Foreskin keratinocyte (primary cell): ENCODE measurements at places on chromosomes 5 and 9. TPM values are rescaled to one million over a fixed set of nuclear protein-coding genes. Genes with fewer than 3 reads are reported as not detected.

Gene KIF20A
- 25.6 and 34.4 TPM in 2 replicates for polyA plus RNA-seq

Gene MYMK
- not detected in 2 replicates for polyA plus RNA-seq

Gene OR1N1
- not detected in 2 replicates for polyA plus RNA-seq

Gene F2RL2
- 0.06 TPM in 1 of 2 replicates, not detected in the other for polyA plus RNA-seq

Gene GDNF
- 0.62 and 1.1 TPM in 2 replicates for polyA plus RNA-seq

Gene KCNIP1
- polyA plus RNA-seq: not detected in 2 replicates

Gene SLC6A7
- polyA plus RNA-seq: not detected in 2 replicates

Gene EIF4EBP3
- 10.4 and 11.6 TPM in 2 replicates for polyA plus RNA-seq

Gene GRIA1
- polyA plus RNA-seq: 0.04 and 0.09 TPM in 2 replicates

Gene SSNA1
- 174 and 179 TPM in 2 replicates for polyA plus RNA-seq

Gene MACROH2A1
- polyA plus RNA-seq: 192 and 224 TPM in 2 replicates

Gene KIF12
- 1.7 and 2.4 TPM in 2 replicates for polyA plus RNA-seq

Gene PCDHB9
- polyA plus RNA-seq: not detected in 2 replicates

Gene CARD9
- polyA plus RNA-seq: 0.17 and 0.32 TPM in 2 replicates

Gene BBLN
- polyA plus RNA-seq: 52.7 and 83.9 TPM in 2 replicates

Gene ENHO
- polyA plus RNA-seq: 0.10 and 0.13 TPM in 2 replicates

Gene KIF24
- 1.7 and 2.1 TPM in 2 replicates for polyA plus RNA-seq

Gene TAS2R1
- polyA plus RNA-seq: not detected in 2 replicates

Gene PRR16
- polyA plus RNA-seq: not detected in 2 replicates

Gene PCDHGA4
- 0.02 TPM in 1 of 2 replicates, not detected in the other for polyA plus RNA-seq

Gene IL13
- not detected in 2 replicates for polyA plus RNA-seq

Gene CHMP5
- polyA plus RNA-seq: 77.4 and 77.7 TPM in 2 replicates

Gene MEIKIN
- not detected in 2 replicates for polyA plus RNA-seq

Gene PCDHGA1
- not detected in 2 replicates for polyA plus RNA-seq

Gene PCDHGA2
- 0.03 TPM in 1 of 2 replicates, not detected in the other for polyA plus RNA-seq

Gene IFNA2
- not detected in 2 replicates for polyA plus RNA-seq

Gene PAEP
- not detected in 2 replicates for polyA plus RNA-seq

Gene PCDHGA6
- 0.03 TPM in 1 of 2 replicates, not detected in the other for polyA plus RNA-seq

Gene PCDHA9
- 0.01 TPM in 1 of 2 replicates, not detected in the other for polyA plus RNA-seq

Gene FAM169A
- 4.1 and 5.2 TPM in 2 replicates for polyA plus RNA-seq

Gene PCDHGA10
- polyA plus RNA-seq: 0.16 and 0.34 TPM in 2 replicates

Gene NAA35
- polyA plus RNA-seq: 9.0 and 11.3 TPM in 2 replicates

Gene CAAP1
- 6.1 and 7.8 TPM in 2 replicates for polyA plus RNA-seq

Gene BTNL9
- polyA plus RNA-seq: 0.03 TPM in 1 of 2 replicates, not detected in the other

Gene FGF1
- 1.4 TPM in 2 replicates for polyA plus RNA-seq

Gene GMCL2
- polyA plus RNA-seq: not detected in 2 replicates

Gene PCDHA2
- polyA plus RNA-seq: not detected in 2 replicates

Gene ARID3C
- polyA plus RNA-seq: 0.07 and 0.13 TPM in 2 replicates

Gene CDH9
- polyA plus RNA-seq: not detected in 2 replicates

Gene FAM120AOS
- 17.2 and 18.8 TPM in 2 replicates for polyA plus RNA-seq

Gene CCDC107
- 26.3 and 27.2 TPM in 2 replicates for polyA plus RNA-seq

Gene PRDM9
- not detected in 2 replicates for polyA plus RNA-seq

Gene TAF11L7
- polyA plus RNA-seq: not detected in 2 replicates

Gene PCDHB12
- polyA plus RNA-seq: not detected in 2 replicates

Gene C1QTNF3
- 0.16 and 0.30 TPM in 2 replicates for polyA plus RNA-seq

Gene PHF24
- 0.04 and 0.06 TPM in 2 replicates for polyA plus RNA-seq

Gene SNAPC3
- polyA plus RNA-seq: 8.5 and 10.1 TPM in 2 replicates
